ENCODE measurements at places on chromosomes 7 and 10.
A peak's percentile ranks its signal among the peaks of the same experiment; 100 is the strongest.

- DNase-seq = no peak
Measured at GRCh38 chr10:112799038-112799437, 151.0 kb upstream of the TCF7L2 start.

GRCh38 chr10:122344741-122345258, 29.7 kb upstream of the PLEKHA1 start:
- DNase-seq = no peak

DNA sequence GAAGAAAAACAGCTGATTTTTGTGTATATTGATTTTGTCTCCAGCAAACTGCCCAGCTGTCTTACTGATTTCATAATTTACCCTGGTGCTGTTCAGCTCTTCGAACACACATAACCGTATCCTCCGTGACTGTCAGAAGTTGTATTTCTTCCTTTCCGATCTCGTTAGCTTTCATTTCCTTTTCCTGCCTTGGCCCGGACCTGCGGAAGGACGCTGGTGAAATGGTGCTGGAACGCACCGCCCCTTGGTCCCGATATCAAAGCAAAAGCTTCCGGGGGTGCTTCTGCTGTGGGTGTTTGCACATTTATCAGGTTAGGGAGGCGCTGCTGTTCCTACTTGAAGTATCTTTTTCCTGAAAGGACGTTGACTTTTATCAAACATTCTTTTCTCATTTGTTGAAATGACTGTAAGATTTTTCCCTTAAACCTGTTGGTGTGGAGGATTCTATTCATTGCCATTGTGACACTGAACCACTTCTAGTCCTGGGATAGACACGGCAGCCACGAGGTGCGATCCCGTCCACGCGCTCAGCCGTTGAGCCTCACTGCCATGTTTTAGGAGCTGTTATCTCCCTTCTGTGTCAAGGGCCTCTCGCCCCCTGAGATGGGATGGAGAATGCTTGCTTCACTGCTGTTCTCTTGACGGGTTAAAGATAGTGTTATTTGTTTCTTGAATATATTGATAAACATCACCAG, 72.6 kb downstream of the FOXL3 start:
- DNase-seq = peak; percentile 43

- DNase-seq = no peak
Measured at GRCh38 chr7:34761627-34762026, 103.6 kb downstream of the NPSR1 start.

DNA sequence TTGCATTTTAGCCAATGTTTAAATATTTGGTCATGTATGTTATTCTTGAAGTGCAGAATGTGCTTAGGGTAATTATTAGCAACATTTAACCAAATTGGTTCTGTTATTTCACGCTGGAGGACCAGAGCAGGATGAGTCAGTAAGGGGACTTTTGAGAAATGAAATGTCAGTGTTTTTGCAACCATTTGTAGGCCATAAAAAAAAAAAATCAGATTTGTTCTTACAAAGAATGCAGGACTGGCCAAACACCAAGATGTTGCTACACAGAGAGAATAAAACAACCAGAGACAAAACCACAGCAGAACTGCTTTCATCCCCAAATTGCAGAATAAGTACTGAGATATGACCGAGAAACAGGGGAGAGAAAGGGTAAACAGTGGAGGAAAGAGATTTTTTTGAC, 62.1 kb downstream of the TPST1 start:
- DNase-seq = no peak

DNA sequence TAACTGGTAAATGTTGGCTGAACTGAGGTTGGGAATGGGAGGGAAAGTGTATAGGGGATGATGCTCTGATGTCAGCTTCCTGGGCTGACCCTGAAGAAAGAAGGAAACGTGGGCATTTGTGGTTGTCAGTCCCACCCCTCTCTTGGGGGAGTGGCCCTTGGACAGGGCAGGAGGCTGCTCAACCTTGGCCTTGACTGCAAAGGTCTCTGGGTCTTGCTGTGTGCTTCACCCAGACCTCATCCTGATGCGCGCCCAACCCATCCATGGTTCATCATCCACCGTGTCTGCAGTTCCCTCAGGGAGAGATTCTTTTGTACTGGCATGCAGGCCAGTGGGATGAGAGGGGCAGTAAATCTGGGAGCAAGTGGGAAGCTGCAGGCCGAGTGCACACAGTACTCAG, 4.7 kb upstream of the ZYX start:
- DNase-seq = no peak

DNA sequence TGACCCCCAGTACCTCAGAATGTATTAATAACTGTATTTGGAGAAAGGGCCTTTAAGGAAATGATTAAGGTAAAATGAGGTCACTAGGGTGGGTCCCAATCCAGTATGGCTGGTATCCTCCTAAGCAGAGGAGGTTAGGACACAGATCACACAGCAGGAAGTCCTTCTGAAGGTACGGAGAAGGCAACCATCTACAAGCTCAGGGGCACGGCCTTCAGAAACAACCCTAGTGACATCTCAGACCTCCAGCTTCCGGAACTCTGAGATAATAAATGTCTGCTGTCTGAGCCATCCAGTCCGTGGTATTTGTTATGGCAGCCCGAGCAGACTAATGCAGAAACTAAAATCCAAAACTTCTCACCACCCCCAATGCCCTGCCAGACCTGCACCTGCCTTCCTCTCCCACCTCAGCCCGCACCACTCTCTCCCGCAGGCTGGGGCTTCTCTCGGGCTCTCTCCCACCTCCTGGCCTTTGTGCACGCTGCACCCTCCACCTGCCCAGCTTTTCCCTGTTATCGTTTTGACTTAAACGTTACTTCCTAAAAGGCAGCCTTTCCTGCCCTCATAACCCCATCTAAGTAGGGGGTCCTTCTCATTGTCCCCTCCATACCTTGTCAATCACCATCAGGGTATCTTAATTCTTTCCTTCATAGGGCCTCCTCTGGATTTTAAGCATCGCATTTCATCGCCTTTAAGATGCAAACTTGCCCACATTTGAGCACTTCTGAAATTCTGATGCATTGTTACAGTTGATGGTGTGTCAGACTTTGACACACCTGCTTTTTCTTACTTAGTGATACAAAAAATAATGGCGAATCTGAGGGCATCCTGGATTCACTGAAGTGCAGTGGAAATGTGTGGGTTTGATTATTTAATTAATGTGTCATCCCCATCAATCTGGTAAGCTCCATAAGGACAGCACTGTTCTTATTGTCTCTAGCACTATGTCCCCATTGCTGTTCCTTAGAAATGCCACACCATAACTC, 32.2 kb upstream of the AQP1 start:
- no peak for DNase-seq

DNA sequence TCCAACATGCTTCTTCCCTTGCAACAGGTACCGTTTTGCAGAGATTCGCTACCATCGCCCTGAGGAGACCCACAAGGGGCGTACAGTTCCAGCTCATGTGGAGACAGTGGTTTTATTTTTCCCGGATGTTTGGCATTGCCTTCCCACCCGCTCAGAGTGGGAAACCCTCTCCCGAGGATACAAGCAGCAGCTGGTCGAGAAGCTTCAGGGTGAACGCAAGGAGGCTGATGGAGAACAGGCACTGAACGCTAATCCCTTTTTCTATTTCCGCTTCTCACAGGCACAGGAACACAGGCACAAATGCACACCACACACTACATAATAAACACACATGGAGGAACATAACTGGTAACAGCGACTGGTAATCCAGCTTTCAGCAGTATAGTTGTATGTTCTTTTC, 35.2 kb downstream of the CCAR1 start:
- DNase-seq = no peak
